Erythroblast (primary cell): ENCODE measurements at places on chromosomes 2 and 18.
A peak's percentile ranks its signal among the peaks of the same experiment; 100 is the strongest.

GRCh38 chr2:19866771-19867170 is 35.0 kb downstream of the TTC32 start:
- DNase-seq: no peak

- peak; percentile 88 for DNase-seq
Observed at GRCh38 chr2:231925303-231926179, 655 bp downstream of the NPPC start.

GRCh38 chr2:70711191-70711590 is 56.8 kb downstream of the ADD2 start:
- DNase-seq: no peak

GRCh38 chr2:158795195-158795924 is at the start of gene DAPL1:
DAPL1 (plus strand) TSS chr2:158795317; CDS start chr2:158795373, 56 bp downstream.
- no peak for DNase-seq

DNA sequence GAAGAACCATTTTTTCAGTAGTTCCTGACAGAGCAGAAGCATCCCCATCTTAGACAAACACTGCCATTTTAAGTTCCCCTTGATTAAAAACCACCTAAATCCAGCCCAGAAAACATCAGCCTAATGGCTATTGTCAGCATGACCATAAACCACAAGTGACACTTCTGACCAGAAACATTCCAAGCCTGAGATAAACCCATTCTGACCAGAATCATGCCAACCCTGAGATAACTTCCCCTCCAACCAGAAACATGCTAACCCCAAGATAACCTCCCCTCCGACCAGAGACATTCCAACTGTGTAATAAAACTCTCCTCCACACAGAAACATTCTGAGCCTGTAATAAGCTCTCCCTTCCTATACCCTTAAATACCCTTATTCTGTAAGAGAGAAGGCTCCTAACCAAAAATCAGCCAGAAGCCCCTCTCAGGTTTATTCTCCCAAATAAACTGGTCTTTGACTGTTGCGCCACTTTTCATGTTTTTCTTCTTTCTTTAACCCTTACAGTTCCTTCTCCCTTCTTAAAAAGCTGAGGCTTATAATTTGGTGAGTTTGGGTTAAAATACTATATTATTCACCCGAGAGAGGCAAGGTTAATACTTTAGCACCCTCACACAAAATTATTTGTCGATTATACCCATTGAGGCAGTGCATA is 149.7 kb downstream of the HNMT start:
- DNase-seq: peak; percentile 2

GRCh38 chr2:157413326-157414035 is 30.4 kb downstream of the CYTIP start:
- no peak for DNase-seq
